Stimulated activated CD4-positive, alpha-beta T cell treated with anti-CD3 and anti-CD28 coated beads, Interleukin-4, amount 100 ng/mL, for 1 hour (primary cell): ENCODE measurements at places on chromosomes 6 and 20.

DNA sequence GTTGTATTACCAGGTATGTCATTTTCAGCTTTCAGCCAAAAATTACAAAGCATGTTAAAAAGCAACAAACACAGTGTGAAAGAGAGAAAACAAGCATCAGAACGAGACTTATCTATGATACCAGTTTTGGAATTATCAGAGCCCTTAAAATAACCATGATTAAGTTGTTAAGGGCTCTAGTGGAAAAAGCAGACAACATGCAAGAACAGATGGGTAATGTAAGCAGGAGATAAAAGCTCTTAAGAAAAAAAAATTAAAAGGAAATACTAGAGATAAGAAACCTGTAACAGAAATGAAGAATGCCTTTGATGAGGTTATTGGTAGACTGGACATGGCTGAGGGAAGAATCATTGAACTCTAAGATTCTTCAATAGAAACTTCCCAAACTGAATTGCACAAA is 127.5 kb upstream of the SCGN start:
- no peak for DNase-seq

GRCh38 chr6:69795469-69796072 is 1.2 kb downstream of the LMBRD1 start:
- no peak for DNase-seq

GRCh38 chr6:15793826-15794225 is 131.0 kb upstream of the DTNBP1 start:
- no peak for DNase-seq

DNA sequence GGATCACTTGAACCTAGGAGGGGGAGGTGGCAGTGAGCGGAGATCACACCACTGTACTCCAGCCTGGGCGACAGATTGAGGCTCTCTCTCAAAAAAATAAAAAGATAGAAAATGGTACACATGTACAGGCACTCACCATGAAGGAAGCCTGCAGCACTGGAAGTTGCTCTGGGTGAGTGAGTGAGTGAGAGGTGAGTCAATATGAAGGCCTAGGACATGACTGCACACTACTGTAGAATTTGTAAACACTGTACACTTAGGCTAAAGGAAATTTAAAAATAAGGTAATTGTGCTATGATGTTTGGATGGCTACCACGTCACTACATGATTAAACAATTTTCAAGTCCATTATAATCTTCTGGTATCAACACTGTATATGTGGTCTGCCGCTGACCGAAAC is 216.2 kb downstream of the FOXC1 start:
- no peak for DNase-seq

DNA sequence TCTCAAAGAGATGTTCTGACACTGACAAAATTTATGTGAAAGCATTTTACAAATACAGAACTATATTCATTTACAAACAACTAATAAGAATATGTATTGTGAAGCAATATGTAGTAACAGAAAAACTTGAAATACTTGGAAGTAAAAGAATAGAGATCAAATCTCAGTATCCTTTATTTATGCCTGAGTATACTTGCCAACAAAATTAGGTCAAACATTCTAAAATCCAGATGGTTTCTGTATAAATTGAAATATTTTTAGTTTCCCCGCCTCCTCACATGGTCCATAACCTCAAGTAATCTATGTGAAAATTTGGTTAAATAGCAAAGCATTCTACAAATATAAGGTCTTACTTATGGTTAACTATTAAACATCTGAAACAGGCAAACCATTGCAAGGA is 545.4 kb downstream of the EYS start:
- DNase-seq, result no peak

DNA sequence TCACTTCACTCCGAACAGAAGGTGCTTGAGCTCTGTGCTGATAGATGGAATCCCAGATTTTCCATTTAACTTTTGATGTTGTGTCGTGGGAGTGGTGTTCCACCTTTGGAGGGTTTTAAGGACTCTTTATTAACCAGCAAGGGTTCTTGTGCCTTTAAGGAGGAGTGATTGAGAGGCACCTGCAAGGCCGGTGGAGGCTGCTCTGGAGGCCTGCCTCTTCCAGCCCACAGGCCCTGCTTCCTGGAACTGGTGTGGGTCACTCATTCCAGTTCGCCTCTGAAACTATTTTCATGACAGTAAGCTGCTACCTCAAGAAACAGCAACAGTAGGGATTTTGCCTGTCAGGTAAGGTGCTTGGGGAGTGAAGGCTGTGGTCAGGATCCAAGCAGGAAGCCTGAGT is 58.8 kb upstream of the APCDD1L start:
- DNase-seq, result no peak

GRCh38 chr6:80165143-80165542 is 58.7 kb downstream of the BCKDHB start:
- peak; percentile 11 for DNase-seq

- DNase-seq, result no peak
These were observed 200.3 kb downstream of the EPM2A start for GRCh38 chr6:145534989-145535388.

DNA sequence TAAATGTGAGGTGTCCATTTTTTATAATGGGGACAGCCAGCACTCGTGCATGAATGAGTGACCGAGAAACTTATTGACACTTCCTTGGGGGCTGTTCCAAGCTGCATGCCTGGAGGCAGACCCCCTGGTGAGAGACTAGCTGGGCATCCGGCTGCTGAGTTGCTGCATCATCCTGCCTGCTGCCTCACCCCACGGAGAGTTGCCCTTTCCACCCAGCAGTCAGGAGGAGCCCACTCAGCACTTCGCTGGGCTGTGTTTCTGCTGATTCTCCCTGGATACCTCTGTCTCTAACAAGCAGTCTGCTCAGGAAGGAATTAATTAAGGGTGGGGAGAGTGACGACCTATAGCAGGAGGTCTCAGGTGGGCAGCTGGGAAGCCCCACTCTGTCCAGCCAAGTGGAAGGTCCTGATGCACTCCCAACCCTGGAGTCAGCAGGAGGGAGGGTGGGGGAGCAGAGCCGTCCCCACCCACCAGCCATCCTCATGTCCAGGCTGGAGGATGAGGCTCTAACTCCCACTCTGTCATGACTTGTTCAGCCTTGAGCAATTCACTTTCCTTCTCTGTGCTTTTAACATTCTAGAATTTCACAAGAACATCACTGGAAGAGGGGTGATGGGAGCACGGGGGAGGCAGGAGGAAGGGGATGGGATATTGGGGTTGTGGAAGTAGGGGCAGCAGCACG is 177.3 kb downstream of the LRFN2 start:
- DNase-seq, result no peak

DNA sequence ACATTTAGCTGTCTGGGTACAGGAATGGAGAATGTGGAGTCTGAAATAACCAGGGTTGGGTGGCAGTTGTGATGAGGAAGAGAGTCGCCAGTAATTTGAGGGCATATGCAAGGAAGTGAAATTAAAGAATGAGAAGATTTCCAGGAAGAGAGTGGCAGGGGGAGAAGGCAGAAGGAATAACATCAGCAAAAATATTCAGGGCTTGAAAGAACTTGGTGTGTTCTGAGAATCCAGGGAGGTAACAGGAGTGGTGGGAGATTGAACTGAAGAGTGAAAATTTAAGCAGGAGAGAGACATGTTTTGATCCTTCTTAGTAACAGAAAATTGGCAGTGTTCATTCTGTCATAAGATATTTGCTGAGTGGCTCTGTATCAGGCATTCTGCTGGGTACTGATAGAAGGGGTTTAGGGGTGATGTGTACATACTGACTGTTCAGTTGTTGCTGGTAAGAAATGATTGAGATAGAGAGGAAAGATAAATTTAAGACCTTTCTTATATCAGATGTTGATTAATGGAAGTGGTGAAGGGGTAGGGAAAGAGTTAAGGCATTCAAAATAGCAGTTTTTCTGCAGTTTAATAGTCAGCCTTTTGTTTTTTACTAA is 54.7 kb downstream of the PHF20 start:
- DNase-seq, result no peak

DNA sequence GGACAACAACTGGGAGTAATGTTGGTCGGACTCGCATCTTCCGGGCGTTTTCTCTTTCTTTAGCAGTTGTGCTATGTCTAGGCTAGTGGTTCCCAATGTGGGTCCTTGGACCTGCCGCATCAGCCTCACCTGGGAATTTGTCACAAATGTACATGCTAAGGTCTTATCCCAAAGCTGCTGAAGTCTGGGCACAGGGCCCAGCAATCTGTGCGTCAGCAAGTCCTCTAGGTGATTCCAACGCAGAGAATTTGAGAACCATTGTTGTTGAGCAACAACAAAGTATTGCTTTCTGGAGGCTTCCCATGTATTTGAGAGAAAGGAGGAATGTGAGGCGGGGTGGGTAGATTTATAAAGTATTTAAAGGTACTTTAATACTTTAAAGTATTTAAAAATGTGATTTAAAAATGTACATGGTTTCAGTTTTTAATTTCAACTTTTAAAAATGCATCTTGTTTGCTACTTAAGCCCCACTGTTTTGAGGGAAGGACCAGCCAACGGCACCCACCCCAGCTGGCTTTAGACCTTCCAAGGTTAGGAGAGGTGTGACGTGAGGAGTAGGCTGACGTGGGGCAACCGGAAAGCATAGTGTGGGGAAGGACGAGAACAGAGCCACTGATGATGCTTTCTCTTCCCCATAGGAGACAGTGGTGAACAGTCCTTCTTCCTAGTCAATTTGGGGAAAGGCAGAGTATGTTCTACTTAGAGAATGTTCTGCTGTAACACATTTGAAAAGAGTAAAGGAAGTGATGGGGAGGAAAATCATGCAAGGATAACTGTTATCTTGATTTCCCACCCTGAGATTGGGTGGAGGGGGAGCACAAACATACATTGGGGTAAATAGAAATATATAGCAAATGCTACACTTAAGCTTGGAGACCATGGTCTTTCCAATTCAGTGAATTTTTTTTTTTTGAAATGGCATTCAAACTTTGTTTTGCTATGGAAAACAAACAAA is 4.3 kb downstream of the UST start:
- no peak for DNase-seq

- no peak for DNase-seq
These were observed 12.8 kb downstream of the RNF114 start for GRCh38 chr20:49948809-49949507.

GRCh38 chr6:11194356-11195218 is 37.9 kb downstream of the NEDD9 start:
- no peak for DNase-seq

GRCh38 chr6:138404666-138405337 is 779 bp downstream of the HEBP2 start:
- peak; percentile 29 for DNase-seq

DNA sequence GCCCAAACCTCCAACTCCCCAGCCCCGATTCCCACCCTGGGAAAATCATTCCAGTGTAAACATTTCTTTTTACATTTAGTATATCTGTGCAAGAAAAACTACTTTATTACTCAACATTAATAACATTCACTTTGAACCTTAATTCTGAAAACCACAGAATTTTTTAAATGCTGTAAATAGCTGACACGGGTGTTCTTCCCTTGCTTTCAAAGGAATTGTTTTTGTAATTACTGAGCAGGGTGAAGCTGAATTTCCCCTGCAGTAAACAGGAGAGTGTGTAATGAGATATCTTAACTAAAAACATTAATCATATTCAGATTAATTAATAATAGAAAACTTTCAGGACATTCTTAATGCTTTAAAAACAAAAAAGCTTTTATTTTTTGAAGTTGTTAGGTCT is 99.3 kb upstream of the CITED2 start:
- DNase-seq, result no peak

GRCh38 chr6:101403216-101403945 is 9.9 kb downstream of the GRIK2 start:
- DNase-seq, result no peak

DNA sequence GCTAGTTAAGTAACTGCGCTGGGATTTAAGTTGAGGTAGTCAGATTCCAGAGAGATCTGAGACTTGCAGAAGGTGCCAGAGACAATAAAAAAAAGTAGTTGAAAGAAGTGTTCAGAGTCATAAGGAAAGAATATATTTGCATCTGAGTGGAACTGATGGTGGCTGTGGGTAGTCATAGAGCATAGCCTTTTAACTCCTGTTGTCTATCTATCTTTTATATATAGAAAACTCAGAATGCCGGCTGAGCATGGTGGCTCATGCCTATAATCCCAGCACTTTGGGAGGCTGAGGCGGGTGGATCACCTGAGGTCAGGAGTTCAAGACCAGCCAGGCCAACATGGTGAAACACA is 62.0 kb downstream of the CARMIL1 start:
- no peak for DNase-seq

GRCh38 chr20:41174782-41175181 is 37.4 kb downstream of the PLCG1 start:
- DNase-seq, result no peak

- no peak for DNase-seq
These were observed 3.5 kb upstream of the MOXD1 start for GRCh38 chr6:132404736-132405135.

DNA sequence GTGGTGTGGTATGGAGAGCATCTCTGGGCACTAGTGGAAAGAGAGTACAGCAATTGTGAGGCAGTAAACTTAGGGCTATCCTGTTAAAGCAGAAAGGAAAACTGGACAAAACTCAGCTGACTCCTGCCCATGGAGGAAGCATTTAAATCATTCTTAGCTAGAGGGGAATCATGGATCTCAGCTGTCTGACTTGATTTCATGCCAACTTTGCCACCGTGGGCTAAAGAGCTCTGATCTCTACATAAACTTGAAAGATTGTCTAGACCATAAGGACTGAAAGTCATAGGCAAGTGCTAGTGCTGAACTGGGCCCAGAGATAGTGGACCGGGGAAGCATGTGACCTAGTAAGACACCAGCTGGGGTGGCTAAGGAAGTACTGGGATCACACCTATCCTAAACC is 651.8 kb downstream of the COL12A1 start:
- no peak for DNase-seq

DNA sequence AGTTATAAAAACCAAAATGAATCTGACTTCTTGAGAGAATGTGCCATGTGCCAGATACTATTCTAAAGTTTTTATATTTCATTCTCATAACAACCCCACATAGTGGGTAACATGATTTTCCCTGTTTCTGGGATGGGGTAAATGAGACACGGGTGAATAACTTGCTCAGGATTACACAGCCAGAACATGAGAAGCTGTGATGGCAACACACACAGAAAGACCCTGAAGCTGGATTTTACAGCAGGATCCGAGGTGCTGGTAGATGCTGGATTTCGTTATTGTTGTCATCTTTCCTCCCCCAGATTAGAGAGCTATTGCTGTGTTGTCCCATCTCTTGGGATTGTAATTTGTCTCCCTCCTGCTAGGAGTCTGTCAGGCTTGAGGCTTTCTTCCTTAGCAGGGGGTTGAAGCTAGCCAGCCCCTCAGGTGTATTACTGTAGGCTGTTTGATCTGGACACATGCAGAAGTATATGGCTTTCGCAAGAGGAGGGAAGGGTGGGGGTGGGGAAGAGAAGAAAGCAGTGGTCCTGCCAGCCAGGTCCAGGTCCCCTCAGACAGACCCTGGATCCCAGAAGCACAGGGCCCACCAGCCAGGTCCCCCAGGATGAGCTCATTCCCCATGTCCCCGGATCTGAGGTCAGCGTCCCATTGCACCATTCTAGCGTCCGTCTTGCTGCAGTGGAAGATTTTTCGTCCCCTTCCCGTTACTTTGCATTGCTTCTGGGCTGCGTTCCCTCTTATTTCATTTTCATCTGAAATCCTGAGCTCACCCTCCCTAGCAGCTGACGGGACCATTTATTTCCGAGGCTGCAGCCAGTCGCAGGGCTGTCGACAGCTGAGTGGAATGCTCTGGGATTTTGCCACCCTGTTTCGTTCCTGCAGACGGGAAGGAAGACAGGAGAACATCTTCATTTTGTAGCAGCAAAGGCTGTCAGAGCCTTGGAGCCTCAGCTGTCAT is 7.3 kb upstream of the KCNG1 start:
- DNase-seq, result no peak

GRCh38 chr6:15630202-15630601 is 32.6 kb downstream of the DTNBP1 start:
- DNase-seq, result no peak
